ENCODE measurements at places on chromosomes 2 and 18. TPM values are rescaled to one million over a fixed set of nuclear protein-coding genes. Genes with fewer than 3 reads are reported as not detected.

Gene FIGN
- polyA plus RNA-seq = 10.0 TPM

Gene RESP18
- not detected for polyA plus RNA-seq

Gene GPR35
- polyA plus RNA-seq = 1.5 TPM

Gene KCNG2
- polyA plus RNA-seq = 0.52 TPM

Gene GKN2
- not detected for polyA plus RNA-seq

Gene CCDC85A
- polyA plus RNA-seq = 1.3 TPM

Gene MEIS1
- polyA plus RNA-seq = 127 TPM

Gene INPP5D
- polyA plus RNA-seq = 5.4 TPM

Gene EDAR
- 3.1 TPM for polyA plus RNA-seq

- DNase-seq = no peak
Observed at GRCh38 chr2:203887677-203888076, 20.1 kb downstream of the CTLA4 start.

DNA sequence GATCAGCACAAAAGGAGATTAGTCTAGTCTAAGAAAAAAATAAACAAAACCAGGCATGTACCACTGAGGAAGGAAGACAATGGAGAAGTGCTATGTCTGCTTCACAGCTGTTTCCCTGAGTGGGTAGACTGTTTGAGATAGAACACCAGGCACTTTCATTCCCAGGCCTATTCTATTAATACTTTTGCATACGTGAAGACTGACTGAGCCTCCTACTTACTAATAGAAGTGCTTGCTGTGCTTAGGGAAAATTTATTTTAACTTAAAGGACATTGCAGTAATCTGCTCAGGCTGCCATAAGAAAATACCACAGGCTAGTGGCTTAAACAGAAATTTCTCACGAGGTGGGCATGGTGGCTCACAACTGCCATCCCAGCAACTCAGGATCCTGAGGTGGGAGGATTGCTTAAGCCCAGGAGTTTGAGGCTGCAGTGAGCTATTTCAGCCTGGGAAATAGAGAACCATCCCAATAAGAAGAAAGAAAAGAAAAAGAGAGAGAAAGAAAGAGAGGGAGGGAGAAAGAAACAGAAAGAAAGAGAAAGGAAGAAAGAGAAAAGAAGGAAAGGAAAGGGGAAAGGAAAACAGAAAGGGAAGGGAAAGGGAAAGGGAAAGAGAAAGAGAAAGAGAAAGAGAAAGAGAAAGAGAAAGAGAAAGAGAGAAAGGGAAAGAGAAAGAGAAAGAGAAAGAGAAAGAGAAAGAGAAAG is 33.0 kb downstream of the CMPK2 start:
- DNase-seq = no peak

GRCh38 chr2:113694438-113694837 is 62.0 kb downstream of the SLC35F5 start:
- DNase-seq = no peak

DNA sequence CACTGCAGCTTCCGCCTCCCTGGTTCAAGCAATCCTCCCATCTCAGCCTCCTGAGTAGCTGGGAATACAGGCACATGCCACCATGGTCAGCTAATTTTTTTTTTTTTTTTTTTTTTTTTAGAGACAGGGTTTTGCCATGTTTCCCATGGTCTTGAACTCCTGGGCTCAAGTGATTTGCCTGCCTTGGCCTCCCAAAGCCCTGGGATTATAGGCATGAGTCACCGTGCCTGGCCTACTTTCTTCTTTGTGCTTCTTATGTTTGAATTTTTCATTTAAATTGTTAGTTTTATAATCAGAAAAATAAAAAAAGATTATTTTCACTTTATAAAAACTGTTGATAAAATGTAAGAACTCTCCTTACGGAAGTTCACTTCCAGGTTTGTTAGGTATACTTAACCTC is 101.5 kb upstream of the LPIN2 start:
- no peak for DNase-seq

- no peak for DNase-seq
Observed at GRCh38 chr2:43019025-43019367, 207.4 kb downstream of the ZFP36L2 start.

DNA sequence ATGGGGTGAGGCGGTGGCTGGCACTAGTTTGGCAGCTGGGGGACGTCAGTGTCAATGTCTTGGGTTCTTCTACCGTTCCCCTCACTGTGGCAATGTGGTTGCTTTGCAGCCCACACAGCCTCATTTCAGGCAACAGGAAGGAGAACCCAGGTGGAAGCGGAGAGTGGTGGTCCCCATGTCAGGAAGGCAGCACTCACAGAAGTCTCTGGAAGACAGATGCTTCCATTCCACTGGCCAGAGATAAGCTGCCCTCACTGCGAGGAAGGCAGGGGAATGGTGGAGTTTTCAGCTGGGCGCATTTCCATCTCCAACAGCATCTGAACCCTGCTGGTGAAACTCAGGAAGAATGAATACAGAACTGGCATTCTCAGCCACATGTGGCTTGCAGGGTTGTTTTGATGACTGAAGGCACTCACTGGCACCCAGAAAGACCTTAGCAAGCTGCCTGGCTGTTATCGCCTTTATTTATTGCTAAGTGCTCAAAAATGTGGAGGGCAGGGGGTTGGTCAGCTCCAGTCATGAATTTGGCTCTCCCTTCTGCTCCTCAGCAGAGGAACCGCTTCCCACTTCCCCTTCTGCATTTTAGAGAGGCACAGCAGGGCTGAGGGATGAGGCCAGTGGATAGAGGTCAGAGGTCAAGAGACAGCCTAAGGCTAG is 19.4 kb downstream of the KCNIP3 start:
- DNase-seq = no peak

DNA sequence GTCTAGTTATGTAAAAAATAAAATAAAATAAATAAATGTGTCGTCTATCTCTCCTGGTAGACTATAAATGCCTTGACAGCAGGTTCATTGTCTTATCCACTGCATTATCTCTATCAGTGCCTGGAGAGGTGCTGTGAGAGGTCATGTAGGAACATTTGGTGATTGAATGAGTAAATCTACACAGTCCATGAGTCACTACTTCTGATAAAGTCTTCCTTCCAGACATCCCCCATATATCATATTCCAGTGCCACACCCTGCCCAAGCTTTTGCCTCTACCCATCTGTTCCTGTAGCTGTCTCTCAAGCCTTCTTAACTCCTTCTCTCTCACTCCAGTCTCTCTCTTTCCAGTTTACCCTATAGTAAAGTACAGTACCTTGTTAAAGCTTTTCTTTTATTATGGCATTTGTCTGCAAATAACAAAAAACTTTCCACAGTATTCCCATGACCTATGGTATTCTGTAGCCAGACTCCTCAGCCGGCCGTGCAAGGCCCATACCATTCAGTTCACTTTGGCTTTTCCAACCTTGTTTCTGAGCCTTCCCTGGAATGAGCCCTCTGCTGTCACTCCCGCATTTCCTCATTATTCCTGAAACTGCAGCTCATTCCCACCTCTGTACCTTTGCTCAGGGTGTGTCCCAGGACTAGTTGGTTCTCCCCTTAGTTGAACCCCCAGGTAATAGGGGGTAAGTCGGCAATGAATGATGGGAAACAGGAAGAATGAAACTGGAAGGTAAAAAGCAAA is 37.5 kb downstream of the ANXA4 start:
- no peak for DNase-seq

GRCh38 chr2:219178377-219179175 is 501 bp downstream of the RETREG2 start:
- DNase-seq = no peak

DNA sequence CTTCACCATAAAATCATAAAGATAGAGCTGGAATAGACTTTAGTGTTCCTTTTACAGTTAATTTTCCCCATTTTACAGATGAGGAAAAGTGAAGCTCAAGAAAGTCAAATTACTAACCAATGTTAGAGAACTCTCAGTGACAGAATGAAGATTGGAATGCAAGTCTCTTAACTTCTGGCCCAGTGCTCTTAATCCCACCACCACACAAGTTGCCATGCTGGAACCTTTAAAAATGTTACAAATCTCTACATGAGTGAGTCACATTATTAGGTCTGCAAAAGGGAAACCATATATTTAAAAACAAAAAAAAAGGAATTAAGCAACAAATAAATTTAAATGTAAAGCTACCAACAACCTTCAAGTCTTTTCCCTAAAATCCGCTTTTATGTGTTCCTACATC is 3.5 kb downstream of the NCKAP1 start:
- DNase-seq = no peak

GRCh38 chr2:208097801-208098200 is 26.5 kb downstream of the CRYGD start:
- DNase-seq = no peak

GRCh38 chr2:137115081-137115794 is 349.9 kb downstream of the THSD7B start:
- no peak for DNase-seq

- DNase-seq = no peak
Observed at GRCh38 chr2:176164611-176165369, 7.7 kb downstream of the HOXD3 start.

DNA sequence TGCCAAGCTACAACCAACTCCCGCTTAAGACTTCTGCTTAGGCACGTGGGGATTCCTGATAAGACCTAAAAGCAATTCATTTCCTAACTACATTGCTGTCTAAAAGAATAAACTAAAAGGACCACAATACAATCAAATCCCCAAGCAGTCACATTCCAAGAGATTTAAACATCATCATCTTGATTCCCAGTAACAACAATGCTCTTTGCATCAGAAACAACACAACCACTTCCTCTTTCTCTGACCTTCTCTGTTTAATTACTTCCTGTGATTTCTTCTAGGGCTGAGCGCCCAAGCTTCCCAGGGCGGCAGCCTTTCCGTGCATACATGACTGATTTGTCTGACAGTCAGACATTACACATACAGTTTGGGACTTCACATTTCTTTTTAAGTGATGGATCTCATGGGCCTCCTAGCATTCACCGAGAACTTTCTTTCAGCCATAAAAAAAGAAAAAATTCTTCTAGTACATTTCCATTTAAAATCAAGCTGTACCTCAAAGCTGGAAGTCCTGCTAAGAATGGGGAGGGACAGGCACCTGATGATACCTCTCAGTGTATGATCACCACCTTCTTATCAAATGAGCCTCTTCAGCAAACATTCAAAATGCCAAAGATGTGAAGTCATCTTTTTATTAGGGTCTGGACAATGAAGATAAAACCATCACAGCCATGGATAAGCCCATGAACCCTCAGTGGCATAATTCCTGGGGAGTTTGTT is 11.5 kb downstream of the SPRED2 start:
- DNase-seq = no peak

GRCh38 chr2:128237081-128237534 is 81.6 kb downstream of the HS6ST1 start:
- DNase-seq = no peak

DNA sequence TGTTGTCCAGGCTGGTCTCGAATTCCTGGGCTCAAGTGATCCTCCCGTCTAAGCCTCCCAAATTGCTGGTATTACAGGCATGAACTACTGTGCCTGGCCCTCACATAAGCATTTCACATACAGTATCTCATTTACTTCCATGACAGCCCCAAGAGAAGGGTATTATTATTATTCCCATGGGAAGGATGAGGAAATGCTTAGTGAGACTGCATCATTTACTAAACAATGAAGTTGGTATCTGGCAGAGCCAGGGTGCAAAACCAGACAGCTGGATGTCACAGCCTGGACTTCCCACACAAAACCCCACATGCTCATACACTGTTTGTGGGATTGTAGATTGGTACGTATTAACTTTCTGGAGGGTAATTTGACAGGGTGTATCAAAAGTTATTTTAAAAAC is 29.9 kb downstream of the DAPL1 start:
- DNase-seq = no peak

GRCh38 chr2:174728096-174728495 is 36.2 kb downstream of the CHRNA1 start:
- no peak for DNase-seq

- no peak for DNase-seq
Observed at GRCh38 chr18:77737405-77737804, 487.8 kb downstream of the GALR1 start.

GRCh38 chr2:178990533-178991241 is 59.2 kb downstream of the CCDC141 start:
- DNase-seq = no peak

GRCh38 chr2:218187296-218188015 is 20.7 kb upstream of the CXCR1 start:
- no peak for DNase-seq

DNA sequence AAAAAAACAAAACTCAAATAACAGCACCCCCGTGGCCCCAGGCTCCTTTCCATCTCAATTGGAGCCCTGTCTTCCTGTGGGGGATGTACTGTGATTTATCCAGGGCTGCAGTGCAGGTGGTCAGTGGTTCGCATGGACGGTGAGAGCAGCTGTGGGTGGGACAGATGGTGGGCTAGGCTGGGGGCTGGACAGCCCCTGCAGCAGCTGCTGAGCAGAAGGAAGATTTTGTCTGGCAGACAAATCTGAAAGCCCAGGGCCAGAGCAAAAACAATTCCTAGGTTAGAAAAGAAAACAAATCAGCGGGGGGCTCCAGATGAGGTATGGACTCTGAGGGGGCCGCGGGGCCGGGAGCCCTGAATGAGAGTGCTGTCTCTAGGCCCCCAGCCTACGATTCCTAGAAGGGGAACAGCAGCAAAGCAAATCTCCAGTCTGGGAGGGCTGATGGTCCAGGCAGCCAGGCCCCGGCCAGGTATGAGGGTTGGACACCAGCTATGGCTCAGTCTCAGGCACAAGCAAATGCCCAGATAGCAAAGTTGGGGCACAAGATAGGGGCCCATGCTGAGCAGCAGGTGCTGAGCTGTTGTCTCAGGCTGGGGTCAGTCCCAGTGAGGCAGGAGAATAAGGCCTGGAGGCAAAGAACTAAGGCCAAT is 45.4 kb downstream of the SOWAHC start:
- DNase-seq = no peak

DNA sequence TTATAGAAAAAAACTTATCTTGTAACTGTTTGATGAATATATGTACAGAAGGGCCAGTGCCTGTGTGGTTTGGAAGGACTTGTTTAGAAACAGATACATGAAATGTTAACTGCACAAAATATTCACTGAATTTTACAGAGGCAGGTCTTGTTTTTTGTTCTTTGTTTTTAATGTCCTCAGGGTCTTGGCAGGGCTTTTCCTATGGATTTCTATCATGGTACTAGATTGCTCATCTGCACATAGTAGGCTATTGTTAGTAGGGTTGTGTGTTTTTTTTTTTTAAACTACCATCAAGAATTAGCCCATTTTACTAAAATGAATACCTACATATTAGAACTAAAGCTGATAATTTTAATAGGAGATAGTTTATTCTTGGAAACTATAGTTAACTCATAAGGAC is 3.5 kb downstream of the CABYR start:
- DNase-seq = no peak

DNA sequence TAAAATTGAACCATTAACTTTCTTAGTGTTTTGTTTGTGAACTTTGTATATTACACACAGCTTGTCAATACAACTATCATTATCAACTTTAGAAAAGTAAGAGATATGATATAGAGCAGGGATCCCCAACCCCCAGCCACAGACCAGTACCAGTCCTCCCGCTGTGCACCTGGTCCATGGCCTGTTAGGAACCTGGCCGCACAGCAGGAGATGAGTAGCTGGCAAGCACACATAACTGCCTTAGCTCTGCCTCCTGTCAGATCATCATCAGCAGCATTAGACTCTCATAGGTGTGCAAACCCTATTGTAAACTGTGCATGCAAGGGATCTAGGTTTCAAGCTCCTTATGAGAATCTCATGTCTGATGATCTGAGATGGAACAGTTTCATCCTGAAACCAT is 491.0 kb upstream of the NXPH2 start:
- no peak for DNase-seq

GRCh38 chr2:136130045-136130444 is 12.1 kb upstream of the CXCR4 start:
- DNase-seq = no peak

GRCh38 chr2:47056374-47056773 is 98.7 kb downstream of the STPG4 start:
- no peak for DNase-seq

All from right renal pelvis (tissue), 4 donors.